Activated naive CD4-positive, alpha-beta T cell (primary cell): ENCODE measurements at places on chromosomes 7 and 10.

- DNase-seq: no peak
Measured at GRCh38 chr7:79453558-79454360, at the start of gene MAGI2. Gene MAGI2 (minus strand): TSS chr7:79453667. CDS start chr7:79453320, 347 bp downstream.

DNA sequence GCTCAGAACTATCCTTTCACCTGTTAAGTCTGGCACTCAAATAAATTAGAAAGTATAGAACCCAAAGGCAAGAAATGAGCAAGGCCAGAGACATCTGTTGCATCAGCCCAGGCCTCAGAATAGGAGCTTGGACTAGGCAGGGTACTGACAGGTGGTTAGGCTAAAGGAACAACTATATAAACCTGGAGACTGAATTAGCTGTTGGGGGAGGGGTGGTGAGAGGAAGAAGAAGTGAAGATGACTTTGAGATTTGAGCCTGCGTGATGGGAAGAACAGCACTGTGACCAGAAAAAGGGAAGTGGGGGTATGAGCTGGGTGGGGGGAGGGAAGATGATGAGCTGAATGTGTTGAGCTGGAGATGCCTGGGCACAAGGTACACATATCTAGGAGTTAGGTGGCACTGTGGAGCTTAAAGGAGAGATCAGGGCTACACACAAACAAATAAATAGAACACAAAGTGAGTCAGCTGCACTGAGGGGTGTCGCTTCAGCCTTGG lies 244.7 kb downstream of the PTEN start:
- DNase-seq: no peak

GRCh38 chr10:69734797-69735468 lies 66.8 kb upstream of the COL13A1 start:
- DNase-seq: no peak

- no peak for DNase-seq
Measured at GRCh38 chr10:79477456-79477855, 32.0 kb upstream of the ZCCHC24 start.

- no peak for DNase-seq
Measured at GRCh38 chr7:51209426-51209825, 107.2 kb downstream of the COBL start.

- DNase-seq: no peak
Measured at GRCh38 chr10:131561897-131562296, 250.4 kb upstream of the TCERG1L start.

DNA sequence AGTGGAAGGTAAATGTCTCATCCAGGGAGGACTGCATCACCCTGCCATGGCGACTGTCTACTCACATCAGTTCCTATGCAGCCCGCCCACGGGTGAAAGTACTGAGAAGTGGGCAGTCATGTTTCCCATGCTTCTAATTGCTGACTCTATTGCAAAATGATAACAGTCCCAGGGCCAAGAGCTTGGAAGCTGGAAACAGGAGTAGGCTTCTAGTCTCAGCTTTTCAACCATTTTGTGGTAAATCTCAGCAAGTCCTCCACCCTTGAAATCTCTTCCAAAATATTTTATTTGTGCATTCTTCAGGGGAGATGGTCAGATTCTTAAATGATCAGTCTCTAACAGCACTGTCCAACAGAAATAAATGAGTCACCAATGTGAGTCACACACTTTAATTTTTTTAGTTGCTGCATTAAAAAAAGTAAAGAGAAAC lies 48.1 kb upstream of the TARP start:
- DNase-seq: no peak

DNA sequence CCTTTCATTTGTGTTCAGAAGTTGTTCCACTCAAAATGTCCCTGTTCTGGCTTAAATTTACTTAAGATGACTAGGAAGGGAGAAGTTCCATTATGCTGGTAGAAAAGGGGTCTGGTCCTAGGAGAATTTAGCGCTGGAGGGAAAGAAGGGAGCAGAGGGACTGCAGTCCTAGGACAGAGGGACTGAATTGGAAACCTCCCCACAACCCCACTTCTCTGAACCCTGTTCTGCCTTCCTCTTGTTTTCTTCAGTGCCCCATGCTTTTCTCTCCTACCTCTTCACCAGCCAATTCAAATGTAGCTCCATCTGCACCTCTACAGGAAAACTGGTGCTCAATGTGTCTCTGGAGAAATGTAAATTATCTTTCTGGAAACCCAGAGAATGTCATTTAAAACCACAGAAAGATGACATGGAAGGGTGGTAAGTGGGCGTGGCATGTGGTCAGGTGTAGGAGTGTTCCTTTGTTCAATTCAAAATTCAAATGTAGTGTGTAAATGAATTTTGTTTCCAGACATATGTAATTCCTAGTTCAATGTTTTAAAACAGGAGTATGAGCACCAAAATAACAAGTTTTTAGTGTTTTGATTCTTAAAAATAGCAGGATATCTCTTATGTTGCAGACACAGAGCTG lies 24.0 kb upstream of the RHOBTB1 start:
- no peak for DNase-seq

- no peak for DNase-seq
Measured at GRCh38 chr10:109253306-109253705, 670.0 kb downstream of the XPNPEP1 start.

GRCh38 chr10:93160829-93161228 lies 87.1 kb downstream of the CYP26A1 start:
- no peak for DNase-seq

GRCh38 chr10:123613346-123613850 lies 52.8 kb upstream of the GPR26 start:
- no peak for DNase-seq

DNA sequence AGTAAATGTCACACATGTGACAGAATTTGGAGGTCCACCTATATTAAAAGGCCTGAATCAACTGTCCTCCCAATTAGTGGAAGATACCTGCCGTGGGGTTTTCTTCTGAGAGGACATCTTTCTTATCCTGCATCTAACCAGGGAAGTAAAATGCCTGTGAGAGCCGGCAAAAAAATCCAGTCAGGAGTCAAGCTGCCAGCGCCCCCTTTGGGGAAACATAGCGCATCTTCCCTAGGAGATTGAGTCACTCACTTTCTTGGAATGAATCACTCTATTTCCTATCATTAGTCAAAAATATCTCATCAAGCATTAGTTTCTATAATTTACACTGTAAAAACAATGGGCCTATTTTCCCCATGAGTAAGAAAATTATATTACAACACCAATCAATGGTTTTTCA lies 66.4 kb upstream of the ANK3 start:
- no peak for DNase-seq

DNA sequence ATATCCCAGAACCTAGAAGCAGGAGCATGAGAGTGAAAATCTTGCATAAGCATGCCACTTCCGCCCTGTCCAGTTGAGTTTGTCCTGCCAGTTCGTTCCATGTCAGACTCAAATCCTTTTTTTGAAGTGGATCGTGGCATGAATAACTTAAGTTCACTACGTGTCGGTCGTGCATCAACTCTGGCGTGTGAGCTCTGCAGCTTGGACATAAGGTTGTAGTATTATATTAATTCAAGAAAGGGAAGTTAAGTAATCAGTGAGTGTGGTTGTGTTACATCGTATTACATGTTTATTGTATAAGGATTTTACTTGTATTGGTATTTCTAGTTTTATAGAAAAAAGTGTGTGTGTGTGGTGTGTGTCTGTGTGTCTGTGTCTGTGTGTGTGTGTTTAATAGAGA lies 23.0 kb downstream of the CDC123 start:
- no peak for DNase-seq

- DNase-seq: no peak
Measured at GRCh38 chr7:47314728-47315607, 266.9 kb downstream of the TNS3 start.

DNA sequence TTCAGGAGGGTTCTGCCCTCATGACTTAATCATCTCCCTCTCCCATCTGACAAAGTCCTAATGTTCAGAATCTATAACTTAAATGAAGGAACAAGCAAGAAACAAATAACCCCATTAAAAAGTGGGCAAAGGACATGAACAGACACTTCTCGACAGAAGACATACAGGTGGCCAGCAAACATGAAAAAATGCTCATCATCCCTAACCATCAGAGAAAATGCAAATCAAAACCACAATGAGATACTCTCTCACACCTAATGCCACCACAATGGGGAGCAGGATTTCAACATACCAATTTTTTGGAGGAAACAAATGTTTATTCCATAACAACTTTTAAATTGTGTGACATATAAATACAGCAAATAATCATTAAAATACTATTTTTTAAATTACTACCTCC lies 3.0 kb upstream of the HTR7 start:
- no peak for DNase-seq

DNA sequence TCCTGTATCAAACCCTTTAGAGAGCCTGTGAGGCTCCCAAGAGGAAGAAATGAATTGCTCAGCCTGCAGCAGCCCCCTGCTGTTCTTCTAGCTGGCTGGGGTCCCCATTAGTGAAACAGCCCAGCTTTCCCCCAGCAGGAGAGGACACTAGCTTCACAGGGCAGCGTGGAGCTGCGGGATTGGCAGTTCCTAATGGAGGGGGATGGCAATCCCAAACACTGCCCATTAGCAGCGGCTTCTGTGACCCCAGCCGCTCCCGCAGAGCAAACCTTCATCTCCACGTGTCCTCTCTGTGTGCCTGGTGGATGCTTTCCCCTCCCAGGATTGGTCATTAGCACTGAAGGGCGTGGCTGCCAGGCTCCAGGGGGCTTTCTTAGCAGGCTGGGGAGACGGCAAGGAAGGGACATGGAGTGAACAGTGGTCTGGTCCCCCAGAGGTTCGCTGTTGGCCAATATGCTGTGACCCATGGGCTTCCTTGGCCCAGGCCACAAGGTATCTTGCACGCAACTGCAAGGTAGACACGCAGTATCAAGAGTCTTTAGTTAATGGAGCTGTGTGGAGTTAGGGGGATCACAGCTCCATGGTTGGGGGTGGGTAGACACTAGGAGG lies 322.5 kb upstream of the ZMIZ1 start:
- DNase-seq: no peak

DNA sequence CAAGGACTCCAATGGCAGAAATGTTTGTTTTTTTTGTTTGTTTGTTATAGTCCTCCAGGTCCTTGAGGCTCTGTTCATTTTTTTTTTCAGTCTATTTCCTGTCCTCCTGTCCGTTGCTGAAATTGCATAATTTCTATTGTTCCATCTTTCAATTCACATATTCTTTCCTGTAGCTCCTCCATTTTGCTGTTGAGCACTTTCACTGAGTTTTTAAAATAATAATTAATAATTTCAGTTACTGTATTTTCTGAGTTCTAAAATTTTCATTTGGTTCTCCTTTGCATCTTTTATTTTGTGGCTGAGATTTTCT lies 202.3 kb upstream of the AGR3 start:
- no peak for DNase-seq

DNA sequence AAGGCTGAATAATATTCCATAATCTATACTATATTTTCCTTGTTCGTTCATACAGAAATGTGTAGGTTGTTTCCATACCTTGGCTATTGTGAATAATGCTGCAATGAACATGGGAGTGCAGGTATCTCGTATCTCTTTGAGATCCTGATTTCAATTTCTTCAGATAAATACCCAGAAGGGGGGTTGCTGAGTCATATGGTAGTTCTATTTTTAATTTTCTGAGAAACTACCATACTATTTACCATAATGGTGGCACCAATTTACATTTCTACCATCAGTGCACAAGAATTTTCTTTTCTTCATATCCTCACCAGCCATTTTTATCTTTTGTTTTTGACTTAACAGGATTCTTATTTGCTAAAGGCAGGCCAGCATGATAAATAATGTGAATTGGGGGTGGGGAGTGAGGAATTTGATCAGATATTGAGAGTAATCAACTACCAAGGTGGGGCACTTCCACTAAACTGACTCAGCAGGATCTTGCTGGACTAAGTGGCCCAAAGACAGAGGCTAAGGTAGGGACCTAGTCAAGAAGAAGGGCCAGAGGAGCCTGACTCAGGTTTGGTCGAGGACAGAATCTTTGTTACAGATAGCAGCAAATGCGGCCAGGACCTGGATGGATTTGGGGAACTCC lies 21.5 kb upstream of the CCSER2 start:
- DNase-seq: no peak

- no peak for DNase-seq
Measured at GRCh38 chr7:21617916-21618390, 75.1 kb downstream of the DNAH11 start.

DNA sequence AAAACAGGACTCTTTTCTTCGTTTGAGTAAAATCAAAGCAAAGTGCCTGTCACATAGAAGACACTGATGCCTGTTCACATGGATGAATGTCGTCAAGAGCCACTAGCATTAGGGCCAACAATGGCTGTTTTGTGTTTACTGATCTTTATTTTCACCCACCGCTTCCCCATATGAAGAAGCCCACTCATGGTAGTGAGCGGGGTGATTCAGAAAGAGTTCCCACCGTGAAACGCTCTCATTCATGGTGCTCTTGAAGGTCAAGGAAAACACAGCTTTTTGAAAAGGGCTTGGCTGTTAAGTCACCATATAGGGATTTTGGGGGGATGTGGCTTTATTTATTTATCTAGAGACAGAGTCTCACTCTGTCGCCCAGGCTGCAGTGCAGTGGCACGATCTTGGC lies 12.5 kb downstream of the PROSER2 start:
- no peak for DNase-seq

DNA sequence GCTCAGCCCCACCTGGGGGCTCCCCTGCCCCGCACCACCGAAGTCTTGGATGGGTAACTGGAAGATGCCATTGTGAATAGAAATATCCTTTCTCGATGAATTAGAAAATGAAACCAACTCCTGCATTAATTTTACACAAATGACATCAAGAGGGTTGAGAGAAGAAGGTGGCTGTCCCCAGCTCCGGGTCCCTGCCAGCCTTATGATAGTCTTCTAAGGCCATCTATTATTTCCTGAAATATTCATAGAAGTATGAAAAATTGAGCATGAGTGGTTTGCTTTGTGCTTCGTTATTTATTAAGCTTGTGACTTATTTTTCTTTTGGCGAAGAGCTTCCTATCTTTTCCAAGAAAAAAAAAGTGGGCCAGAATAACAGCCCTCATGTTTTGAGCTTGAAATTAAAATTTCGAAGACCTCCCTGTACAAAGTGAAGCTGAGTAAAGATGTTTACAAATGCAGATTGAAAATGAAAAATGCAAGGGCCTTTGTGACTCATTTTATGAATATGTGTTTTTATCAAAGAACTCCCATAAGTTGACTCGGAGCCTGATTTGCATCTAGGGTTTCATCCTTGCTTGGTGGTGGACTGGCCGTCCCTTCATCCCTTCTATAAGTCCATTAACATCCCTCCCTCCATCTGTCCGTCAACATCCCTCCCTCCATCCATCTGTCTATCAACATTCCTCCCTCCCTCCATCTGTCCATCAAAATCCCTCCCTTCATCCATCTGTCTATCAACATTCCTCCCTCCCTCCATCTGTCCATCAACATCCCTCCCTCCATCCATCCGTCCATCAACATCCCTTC lies 20.5 kb upstream of the CFAP46 start:
- DNase-seq: no peak

- no peak for DNase-seq
Measured at GRCh38 chr10:107933076-107933475, 768.6 kb upstream of the SORCS1 start.

- no peak for DNase-seq
Measured at GRCh38 chr7:127922656-127923055, 108.6 kb downstream of the LRRC4 start.

GRCh38 chr7:84138411-84138810 lies 56.2 kb downstream of the SEMA3A start:
- DNase-seq: no peak

DNA sequence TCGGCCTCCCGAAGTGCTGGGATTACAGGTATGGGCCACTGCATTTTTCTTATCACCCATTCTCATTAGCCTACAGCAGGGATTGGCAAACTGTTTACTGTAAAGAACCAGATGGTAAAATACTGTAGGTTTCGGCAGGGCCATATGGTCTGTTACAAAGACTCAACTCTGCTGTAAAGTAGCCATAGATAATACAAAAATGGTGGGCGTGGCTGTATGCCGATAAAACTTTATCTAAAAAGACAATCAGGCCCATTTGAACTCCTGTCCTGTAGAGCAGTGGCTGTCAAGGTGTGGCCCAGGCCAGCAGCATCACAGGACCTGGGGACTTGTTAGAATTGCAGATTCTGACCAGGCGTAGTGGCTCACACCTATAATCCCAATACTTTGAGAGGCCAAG lies 134.3 kb downstream of the CUX1 start:
- DNase-seq: no peak
